RKO (cell line): ENCODE measurements at places on chromosomes 7 and 10.

DNA sequence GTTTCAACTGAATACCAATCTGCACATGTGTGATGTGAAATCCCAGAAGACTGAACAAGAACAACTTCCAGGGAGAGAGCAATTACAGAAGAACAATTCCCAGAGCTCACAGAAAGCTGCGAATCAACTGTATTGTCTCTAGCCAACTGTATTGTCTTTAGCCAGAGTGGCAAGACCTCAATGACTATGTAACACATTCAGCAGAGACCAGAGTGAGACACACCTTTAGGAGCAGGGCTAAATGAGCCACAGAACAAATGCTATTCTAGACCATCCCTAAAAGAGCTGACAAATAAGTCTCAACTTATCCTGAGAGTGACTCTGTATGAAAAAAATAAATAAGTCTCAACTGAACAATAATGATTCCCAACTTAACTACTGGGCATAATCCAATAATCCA lies 72.0 kb downstream of the KMT2C start:
- no peak for DNase-seq

DNA sequence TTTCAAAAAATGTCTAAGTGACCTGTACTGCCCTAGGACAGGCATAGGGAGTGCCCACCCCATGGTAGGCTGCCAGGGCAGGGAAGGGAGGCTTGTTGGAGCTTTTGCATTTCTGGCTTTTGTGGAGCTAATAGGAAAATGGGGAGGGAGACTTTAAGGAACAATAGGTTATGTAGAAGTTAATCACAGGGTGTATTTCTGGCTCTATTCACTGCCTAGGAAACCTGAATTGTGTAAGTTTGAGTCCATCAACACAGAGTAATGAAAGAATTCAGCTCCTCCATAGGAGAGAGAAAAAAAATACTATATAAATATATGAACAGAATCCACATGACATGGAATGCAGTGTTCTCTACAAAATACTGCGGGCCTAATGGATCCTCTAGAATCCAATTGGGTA lies 661.5 kb downstream of the KCNMA1 start:
- DNase-seq: no peak

DNA sequence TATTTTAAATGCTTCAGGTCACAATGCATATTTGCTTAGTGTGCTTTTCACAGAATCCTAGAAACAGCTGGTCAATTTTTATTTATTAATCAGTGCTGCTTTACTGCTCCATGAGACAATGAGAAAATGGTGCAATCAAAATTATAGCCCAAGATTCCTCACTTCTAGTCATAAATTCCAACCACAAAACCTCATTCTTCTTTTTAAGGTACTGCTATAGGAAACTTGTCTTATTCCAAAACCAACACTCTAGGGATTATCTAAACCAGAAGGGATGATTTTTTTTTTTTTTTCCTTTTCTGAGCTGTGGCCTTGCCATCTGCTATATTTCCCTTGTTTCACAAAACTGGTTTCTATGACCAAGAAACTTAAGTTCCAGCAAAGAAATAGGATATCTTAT lies 64.0 kb upstream of the SEMA3A start:
- DNase-seq: no peak

GRCh38 chr7:149194799-149195179 lies 557 bp upstream of the ZNF282 start:
- DNase-seq: no peak

- DNase-seq: no peak
These were observed 313.6 kb upstream of the ZMIZ1 start for GRCh38 chr10:78755063-78755701.
